Skeletal muscle tissue (tissue), 5 donors: ENCODE measurements at places on chromosomes 6 and 20. TPM values are rescaled to one million over a fixed set of nuclear protein-coding genes. Genes with fewer than 3 reads are reported as not detected.

The TMEM74B gene
- total RNA-seq: 1.6 TPM

The GUCA1A gene
- not detected for total RNA-seq

The SRSF12 gene
- 2.6 TPM for total RNA-seq

The UST gene
- total RNA-seq: 14.6 TPM

The SUMO4 gene
- 0.52 TPM for total RNA-seq

The SFTA2 gene
- not detected for total RNA-seq

The CTAGE9 gene
- total RNA-seq: not detected

The DZANK1 gene
- 1.0 TPM for total RNA-seq

The FGD2 gene
- 7.3 TPM for total RNA-seq

The NKX2-4 gene
- not detected for total RNA-seq

The TREML1 gene
- not detected for total RNA-seq

The ETV7 gene
- total RNA-seq: not detected
